ENCODE measurements at places on chromosomes 6 and 20.
A peak's percentile ranks its signal among the peaks of the same experiment; 100 is the strongest.

DNA sequence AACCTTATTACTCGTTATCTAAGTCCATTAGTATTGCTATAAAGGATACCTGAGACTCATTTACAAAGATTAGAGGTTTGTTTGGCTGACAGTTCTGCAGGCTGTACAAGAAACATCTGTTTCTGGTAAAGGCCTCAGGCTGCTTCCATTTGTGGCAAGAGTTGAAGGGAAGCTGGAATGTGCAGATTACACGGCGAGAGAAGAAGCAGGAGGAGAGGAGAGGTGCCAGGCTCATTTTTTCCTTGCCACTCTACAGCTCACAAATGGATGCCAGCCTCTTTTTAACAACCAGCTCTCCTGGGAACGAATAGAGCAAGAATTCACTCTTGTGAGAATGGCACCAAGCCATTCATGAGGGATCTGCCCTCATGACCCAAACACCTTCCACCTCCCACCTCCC lies 14.7 kb downstream of the CAP2 start:
- DNase-seq = peak; percentile 37

DNA sequence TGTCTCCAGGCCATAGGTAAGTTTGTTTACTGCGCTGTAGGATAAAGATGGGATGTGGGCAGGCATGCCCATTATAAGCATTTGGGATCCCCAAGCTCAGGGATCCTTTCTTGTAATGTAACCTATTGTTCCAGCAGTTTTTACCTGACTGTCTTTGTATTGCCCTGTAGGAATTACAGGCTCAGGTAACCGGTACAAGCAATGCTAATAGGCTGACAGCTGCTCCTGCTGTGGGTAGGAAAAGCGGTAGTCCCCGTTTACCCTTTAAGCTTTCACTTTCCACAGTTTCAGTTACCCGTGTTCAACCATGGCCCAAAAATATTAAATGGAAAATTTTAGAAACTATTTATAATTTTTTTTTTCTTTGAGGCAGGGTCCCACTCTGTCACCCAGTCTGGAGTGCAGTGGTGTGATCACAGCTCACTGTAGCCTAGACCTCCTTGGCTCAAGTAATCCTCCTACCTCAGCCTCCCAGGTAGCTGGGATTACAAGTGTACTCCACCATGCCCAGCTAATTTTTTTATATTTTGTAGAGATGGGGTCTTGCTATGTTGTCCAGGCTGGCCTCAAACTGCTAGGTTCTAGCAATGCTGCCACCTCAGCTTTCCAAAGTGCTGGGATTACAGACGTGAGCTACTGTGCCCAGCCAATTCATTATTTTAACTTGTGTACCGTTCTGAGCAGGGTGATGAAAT lies 108.6 kb downstream of the CDYL start:
- no peak for DNase-seq

GRCh38 chr20:61663521-61664425 lies 401.9 kb downstream of the TAF4 start:
- DNase-seq = no peak

GRCh38 chr6:20851795-20852194 lies 317.5 kb downstream of the CDKAL1 start:
- no peak for DNase-seq

DNA sequence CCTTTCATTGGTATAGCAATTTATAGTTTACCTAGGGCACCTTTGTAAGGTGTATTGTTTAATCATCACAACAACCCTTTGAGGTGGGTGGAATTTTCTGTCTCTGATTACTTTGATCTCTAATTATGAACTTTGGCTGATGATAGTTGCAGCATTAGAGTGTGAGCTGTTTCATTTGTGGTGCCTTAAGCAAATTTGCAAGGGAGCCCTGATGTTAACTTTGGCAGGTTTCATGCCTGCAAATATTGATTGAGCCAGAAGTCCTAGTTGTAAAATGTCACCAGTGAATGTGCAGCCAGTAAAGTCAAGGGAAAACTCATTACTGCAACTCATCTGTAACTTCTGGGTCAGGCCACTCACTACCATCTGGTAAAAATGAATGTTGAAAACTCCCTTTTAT lies 29.8 kb downstream of the CTNNBL1 start:
- no peak for DNase-seq

DNA sequence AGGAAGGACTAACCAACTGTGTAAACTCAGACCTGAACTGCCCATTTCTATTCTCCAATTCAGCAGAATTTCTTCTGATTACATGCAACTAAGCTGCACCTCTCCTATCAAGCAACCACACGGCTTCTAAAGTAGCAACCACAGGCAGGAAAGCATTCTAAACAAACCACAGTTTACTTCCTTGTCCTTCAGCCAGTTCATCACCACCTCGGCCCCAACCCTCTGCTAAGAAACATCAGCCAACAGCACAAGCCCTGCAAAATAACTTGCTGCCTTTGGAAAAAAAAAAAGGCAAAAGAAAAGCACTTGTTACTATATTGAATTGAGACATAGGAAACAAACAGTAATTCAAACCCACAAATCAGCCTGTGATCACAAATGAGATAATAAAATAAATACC lies 140.3 kb downstream of the NFATC2 start:
- DNase-seq = peak; percentile 20

GRCh38 chr6:32183483-32184083 lies 470 bp downstream of the AGER start:
- no peak for DNase-seq

GRCh38 chr6:74742793-74743508 lies 462.9 kb downstream of the COL12A1 start:
- no peak for DNase-seq

- DNase-seq = no peak
Observed at GRCh38 chr6:99501762-99502161, 13.5 kb downstream of the USP45 start.

DNA sequence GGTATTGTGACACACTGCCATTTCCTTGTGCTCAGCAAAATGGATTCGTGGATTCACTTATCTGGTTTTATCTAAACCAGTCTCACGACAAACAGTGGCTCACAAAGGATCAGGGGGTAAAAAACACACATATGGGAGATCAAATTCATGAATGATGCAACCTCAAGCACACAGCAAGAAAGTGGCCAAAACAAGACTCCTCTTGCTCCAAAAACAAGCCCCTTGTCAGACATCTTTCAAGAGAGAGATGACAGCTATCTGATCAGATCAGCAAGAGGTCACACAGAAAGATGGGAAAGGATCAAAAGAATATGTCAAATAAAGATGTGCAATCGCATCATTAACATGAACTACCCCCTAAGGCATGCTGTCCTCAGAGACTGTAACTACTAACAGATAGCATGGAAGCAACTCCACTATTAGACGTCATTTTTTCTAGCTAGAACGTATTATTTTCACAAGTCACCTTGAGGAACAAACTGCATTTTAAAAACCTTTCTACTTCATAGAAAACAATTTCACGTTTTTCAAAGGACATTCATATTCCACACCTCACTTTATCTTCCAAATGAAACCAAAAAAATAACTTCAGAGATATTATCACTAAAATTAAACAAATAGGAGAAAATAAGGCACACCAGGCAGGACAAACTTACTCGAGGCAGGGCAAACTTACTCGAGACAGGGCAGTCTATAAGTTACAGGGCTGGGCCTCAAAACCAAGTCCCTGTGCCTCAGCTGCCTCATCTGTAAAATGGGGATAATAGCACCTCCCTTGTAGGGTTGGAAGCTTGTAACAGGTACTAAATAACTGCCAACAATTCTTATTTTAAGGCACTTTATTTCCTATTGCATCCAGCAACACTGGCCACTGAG lies 122.3 kb downstream of the PREX1 start:
- DNase-seq = peak; percentile 57

DNA sequence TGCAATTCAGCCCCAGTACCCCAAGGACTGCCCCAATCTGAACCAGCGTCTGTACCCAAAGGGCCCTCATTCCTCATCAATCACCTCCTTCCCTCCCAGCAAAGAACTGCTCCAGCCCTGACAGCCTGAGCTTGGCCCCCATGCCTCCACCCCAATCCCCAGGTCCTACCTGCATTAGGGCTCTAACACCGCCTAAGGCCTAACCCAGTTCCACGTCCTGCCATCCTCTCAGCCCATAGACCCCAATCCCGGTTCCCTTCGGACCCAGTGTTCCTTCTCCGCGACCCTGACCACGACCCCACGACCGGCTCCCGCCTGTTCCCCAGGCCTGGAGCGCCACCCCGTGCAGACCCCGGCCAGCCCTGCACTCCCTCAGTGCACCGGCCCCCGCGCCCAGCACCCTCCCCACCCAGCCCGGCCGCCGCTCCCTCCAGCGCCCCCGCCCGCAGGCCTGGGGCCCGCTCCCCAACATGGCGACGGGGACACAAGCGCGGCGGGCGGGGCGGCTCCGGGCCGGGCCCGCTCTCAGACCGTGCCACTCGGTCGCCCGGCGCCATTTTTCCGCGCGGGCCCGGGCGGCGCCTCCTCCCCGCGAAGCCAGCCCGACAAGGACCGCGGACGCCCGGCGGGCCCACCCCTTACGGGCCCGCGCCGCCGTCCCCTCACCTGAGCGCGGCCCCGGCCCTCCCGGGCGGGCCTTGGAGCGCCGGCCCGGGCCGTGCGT lies 483 bp downstream of the NCOA6 start:
- peak; percentile 49 for DNase-seq

GRCh38 chr6:143591441-143591840 lies 79.9 kb upstream of the FUCA2 start:
- no peak for DNase-seq

- no peak for DNase-seq
Observed at GRCh38 chr6:170140129-170140528, 150.7 kb downstream of the DLL1 start.

DNA sequence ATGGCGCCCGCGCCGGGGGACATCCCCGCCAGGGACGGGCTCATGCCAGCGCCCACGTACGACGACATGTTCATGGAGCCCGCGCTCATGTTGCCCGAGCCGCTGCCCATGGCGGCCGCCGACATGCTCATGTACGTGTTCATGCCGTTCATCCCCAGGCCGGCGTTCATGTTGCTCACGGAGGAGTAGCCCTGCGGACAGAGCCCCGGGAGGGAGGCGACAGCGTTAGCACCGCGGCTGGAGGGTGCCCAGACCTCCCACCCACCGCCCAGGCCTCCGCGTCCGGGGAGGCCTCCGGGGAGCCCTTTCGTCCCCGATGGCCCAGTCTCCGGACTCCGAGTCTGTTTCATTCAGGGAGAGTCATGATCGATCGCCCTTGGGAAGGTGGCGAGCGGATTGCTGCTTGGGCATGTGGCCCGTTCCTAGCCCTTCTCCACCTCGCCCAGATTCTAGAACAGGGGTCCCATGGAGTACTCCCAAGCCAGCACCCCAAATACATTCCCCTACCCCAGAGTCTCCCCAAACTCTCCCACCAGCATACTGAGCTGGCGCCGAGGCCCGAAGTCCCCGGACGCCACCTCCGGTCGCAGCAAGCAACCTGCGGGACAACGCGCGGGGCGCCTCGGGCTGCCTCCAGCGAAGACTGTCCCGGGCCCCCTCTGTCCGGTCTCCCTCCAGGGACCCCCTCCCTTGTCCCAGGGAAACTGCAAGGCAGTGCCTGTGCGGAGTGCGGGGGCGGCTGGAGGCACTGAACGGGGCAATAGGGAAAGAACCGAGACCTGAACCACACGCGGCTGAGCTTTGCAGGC lies 1.2 kb downstream of the FOXA2 start:
- DNase-seq = no peak

- no peak for DNase-seq
Observed at GRCh38 chr6:139482287-139482686, 107.8 kb upstream of the CITED2 start.

GRCh38 chr6:31701666-31702404 lies 1.3 kb downstream of the ABHD16A start:
- DNase-seq = no peak

DNA sequence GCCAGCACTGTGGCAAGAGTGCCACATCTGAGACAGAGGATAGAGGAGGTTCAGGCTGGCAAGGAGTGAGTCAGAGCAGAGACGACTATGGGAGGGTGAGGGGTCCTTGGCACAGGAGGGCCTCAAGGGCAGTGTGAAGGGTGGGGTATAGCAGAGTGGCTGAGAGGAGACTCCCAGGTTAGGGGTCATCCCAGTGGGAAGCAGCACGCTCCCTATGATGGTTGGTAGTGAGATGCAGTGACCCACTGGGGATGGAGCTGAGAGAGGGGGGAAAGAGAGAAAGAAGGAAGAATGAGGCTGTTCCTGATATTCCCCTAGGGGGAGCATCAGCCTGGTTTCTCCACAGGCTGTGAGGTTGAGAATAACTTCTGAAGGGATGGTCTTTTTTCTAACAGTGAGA lies 97.3 kb downstream of the INSM1 start:
- no peak for DNase-seq

GRCh38 chr20:48926821-48927220 lies 5.3 kb downstream of the ARFGEF2 start:
- DNase-seq = no peak

DNA sequence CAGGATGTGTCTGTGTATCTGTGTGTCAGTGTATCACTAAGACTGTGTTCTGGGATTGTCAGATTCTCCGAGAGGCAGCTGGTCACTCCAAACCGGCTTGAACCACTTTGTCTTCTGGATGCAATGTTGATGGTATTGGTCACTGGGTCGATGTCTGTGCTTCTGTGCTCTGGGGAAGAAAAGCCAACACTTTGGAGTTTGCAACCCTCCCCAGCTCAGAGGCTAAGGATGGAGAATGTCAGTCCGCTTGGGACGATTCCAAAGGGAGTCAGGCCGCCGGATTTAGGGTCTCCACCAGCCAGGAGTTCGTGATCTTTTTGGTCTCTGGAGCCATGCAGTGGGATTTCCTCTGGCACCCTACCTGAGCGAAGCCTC lies 5.2 kb downstream of the MAFB start:
- DNase-seq = no peak

DNA sequence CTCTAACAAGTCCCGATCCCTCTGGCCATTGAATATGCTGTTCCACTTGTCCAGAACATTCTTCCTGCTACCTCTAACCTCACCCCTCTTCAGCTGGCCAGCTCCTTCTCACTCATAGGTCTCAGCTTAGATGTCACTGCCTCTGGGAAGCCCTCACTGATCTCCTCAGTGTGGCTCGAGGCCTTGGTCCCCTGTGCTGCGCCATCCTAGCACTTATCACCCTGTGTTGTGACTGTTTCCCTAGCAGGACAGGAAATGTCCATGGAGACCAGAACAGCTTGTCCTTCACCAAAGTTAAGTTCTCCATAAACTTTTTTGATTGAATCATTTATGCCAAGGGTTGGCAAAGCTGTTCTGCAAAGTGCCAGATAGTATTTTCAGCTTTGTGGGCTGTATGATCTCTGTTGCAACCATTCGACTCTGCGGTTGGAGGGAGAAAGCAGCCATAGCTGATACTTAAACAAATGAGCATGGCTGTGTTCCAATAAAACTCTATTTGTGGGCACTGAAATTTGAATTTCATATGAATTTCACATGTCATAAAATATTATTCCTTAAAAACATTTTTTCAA lies 6.5 kb upstream of the BNIP5 start:
- DNase-seq = no peak

GRCh38 chr6:160462551-160463109 lies 114.5 kb downstream of the SLC22A3 start:
- peak; percentile 92 for DNase-seq

GRCh38 chr6:167779129-167779992 lies 47.4 kb upstream of the AFDN start:
- no peak for DNase-seq

Data from AG10803 (cell line).